ENCODE measurements at places on chromosomes 12 and 14. TPM values are rescaled to one million over a fixed set of nuclear protein-coding genes. Genes with fewer than 3 reads are reported as not detected.

POLE gene
- total RNA-seq, result 12.1 TPM

CCDC77 gene
- total RNA-seq, result 3.1 TPM

ZNF839 gene
- total RNA-seq, result 7.6 TPM

SLCO1C1 gene
- 1.2 TPM for total RNA-seq

KRT72 gene
- total RNA-seq, result not detected

NEDD1 gene
- 13.7 TPM for total RNA-seq

NEUROD4 gene
- not detected for total RNA-seq

CCDC184 gene
- total RNA-seq, result 1.0 TPM

RPL41 gene
- total RNA-seq, result 2,099 TPM

- DNase-seq, result no peak
Observed at GRCh38 chr14:65943916-65944410, 531.4 kb downstream of the FUT8 start.

DNA sequence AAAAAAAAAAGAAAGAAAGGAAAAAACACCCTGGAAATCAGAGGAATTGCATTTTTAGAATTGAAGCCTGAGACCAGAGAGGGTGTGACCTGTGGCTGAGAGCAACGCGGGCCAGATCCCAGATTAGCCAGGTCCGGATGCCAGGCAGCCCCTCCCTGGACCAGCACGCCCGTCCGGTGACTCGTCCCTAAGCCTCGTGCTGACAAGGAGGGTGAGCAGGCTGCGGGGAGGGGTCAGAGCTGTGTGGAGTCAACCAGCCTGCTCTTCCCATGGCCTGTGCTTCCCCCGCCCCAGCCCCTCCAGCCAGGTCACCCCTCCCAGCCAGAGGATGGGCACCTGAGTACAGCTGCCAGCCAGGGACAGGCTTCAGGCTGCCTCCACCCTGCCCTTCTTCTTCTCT, 4.2 kb upstream of the KLC1 start:
- DNase-seq, result peak; percentile 85

- DNase-seq, result no peak
Observed at GRCh38 chr12:132145334-132145733, 1.1 kb downstream of the NOC4L start.

- no peak for DNase-seq
Observed at GRCh38 chr12:81492131-81492720, 266.9 kb downstream of the PPFIA2 start.

DNA sequence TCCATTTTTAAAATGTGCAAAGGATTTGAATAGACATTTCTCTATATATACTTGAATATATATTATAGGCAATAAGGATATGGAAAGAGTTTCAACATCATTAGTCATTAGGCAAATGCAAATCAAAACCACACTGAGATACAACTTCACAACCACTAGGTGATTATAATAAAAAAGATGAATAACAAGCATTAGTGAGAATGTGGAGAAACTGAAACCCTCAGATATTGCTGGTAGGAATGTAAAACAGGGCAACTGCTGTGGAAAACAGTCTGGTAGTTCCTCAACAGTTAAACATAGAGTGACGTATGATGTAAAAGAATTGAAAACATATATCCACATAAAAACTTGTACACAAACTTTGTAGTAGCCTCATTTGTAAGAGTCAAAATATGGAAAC, 11.7 kb upstream of the BATF start:
- no peak for DNase-seq

GRCh38 chr12:13032164-13032563, 12.0 kb upstream of the FAM234B start:
- no peak for DNase-seq

DNA sequence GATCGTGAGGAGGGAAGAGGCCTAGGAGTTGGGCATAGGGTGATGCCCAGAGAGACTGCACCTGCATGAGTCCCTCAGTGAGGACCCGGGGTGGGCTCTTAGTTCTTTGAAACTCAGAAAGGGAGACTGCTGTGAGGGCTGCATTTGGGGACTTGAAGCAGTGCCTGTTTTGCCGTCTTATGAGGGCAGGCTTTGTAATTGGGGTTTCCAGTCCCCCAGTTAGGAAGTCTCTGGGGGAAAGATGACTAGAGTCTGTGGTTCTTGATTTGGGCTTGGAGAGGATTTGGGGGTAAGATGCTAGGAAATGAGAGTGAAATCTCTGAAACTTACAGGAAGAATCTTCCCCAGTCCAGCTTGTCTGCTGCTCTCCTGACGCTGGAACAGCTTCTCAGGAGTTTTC, 99.6 kb downstream of the ARF6 start:
- DNase-seq, result no peak

GRCh38 chr12:106128585-106129328, 10.0 kb downstream of the NUAK1 start:
- DNase-seq, result no peak

- no peak for DNase-seq
Observed at GRCh38 chr14:77000340-77001270, 27.9 kb downstream of the IRF2BPL start.

DNA sequence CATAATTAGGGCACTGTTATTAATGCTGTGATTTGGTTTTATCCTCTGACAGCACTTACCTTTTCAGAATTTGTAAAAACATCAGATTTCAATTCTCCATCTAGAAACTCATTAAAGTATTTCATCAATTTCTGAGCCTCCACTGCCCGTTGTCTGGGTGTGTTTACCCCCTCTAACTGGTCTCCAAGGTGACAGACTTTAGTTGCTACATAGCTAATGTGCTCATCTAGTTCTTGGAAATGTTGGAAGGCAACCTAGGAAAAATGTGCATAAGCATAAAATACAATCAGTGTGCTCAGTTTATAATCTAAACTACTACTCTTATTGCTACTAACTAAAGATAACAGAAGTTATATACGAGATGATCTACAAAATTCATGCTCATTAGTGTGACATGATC, 24.6 kb downstream of the EXOC5 start:
- DNase-seq, result no peak

DNA sequence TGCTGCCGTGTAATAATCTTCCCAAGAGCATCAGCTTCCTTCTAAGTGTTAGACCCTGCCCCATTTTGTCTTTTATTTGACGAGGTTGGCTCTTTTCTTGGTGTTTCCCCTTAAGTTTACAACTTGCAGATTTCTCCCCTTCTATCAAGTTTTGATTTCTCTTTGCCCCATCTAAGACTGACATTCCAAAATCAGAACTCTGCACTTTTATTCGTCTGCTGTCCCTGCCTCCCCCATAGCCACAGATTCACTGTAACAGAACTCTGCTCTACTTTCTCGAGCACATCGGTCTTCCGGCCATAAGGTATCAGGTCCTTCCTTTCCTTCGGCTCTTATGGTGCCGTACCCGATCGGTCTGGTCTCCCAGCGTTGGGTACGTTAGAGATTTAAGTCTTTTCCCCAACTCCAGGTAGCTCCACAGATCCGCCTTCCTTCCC, 563 bp downstream of the DCP1B start:
- DNase-seq, result no peak

Data from Right ventricle myocardium inferior (tissue), 1 donor.